ENCODE measurements at places on chromosomes 11 and 22. TPM values are rescaled to one million over a fixed set of nuclear protein-coding genes. Genes with fewer than 3 reads are reported as not detected.
A peak's percentile ranks its signal among the peaks of the same experiment; 100 is the strongest.

- no peak overlapping the region for H3K27ac ChIP-seq
- H3K4me3 ChIP-seq = no peak overlapping the region
- H3K36me3 ChIP-seq = no peaks in the 10 kb centered on the region
- no peaks in the 10 kb centered on the region for H3K4me1 ChIP-seq
- no peak for DNase-seq
These were observed 81.3 kb upstream of the TP53I11 start for GRCh38 chr11:45031912-45032519.

DNA sequence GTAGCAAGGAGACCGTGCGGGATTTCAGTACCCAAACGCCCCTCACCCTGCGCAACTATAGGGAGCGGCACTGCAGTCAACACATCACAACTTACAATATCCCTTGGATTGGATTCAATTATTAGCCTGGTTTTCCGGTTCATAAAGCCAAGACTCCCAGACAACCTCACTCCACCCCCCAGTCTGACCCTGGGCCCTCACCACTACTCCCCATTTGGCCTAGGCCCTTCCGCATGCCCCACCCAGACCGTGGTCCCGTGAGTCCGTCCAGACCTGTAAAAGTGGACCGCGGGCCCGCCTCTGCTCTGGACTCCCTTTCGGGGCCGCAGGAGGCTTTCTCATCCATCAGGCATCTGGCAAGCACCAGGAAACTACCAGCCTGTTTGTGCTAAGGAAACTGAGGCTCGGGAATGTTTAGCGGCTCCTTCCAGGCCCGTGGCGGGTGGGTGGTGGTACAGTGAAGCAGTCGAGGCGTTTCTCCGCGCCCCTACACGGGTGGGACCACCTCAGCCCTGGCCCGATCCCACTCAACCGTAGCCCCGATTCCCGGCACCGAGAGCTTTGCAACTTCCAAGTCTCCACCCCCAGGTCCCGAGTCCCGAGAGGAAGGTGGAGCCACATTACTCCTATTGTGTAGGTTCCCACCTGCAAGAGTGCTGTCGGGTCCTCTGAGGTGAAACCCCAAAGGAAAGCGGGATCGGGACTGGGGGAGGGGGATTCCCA lies 679 bp upstream of the DPP3 start:
- H3K4me3 ChIP-seq = peak overlapping the region; percentile 93
- H3K27me3 ChIP-seq = no peaks in the 10 kb centered on the region
- DNase-seq = peak; percentile 71

DNA sequence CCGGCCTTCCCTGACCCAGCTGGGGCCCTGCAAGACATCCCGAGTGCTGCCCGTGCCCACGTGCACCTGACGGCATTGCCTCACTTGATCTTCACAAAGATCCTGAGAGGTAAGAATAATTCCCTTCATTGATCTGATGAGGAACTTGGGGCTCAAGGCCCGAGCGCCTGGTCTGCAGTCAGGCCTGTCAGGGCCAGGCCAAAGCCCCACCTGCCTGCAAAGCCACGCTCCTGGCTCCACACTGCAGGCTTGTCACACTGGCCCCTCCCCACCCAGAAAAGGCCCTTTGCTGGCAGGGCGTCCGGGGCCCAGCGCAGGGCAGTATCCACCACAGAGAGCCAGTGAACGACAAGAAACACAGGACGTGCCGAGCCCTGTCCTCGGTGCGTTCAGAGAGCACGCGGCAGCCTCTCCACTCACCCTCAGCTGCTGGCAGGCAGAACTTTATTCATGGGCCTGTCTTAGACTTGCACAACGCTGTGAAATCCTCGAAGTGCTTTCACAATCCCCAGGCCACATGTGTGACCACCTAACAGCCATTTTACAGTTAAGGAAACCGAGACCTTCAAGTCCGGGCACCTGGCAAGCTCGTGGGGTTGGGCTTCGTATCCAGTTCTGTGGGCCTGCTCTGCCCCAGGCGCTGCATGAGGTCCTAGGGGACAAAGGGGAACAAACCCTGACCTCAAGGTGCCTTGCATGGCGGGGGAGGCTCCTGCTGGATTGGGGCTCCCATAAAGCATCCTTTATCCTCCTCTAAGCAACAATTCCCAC lies 14.8 kb downstream of the KIAA0930 start:
- peak; percentile 25 for DNase-seq
- H3K36me3 ChIP-seq = no peaks in the 10 kb centered on the region
- no peaks in the 10 kb centered on the region for H3K27me3 ChIP-seq
- H3K4me3 ChIP-seq = no peak overlapping the region

- DNase-seq = no peak
- H3K36me3 ChIP-seq = peaks cover 11% of the 10 kb centered on the region
- no peak overlapping the region for H3K27ac ChIP-seq
- no peaks in the 10 kb centered on the region for H3K27me3 ChIP-seq
These were observed 3.5 kb downstream of the SBF1 start for GRCh38 chr22:50471197-50471847.

DNA sequence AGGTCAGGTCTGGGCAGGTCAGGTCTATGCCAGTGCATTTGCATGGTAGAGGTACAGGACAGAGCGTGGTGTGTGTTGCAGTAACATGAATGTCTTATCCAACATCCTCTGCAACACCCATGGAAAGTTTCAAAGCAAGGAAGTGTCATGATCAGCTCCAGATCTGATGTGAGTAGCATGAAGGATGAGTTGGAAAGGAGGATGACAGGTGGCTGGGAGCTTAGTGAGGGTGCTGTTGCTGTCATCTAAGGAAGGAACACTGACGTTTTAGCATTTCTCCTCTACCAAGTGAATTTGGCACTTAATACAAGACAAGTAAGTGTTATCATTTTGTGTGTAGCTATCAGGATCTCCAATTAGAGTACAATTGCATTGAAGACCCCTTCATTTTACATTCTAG lies 65.1 kb downstream of the GRK3 start:
- no peak overlapping the region for H3K4me3 ChIP-seq

- H3K27me3 ChIP-seq = peaks cover 11% of the 10 kb centered on the region
- H3K27ac ChIP-seq = no peak overlapping the region
- no peak for DNase-seq
These were observed 28.1 kb downstream of the IGSF9B start for GRCh38 chr11:133928628-133929059.

GRCh38 chr11:66845143-66845875 lies 2.1 kb downstream of the RCE1 start:
- H3K36me3 ChIP-seq = peaks cover 16% of the 10 kb centered on the region
- H3K4me3 ChIP-seq = no peak overlapping the region
- H3K27me3 ChIP-seq = no peaks in the 10 kb centered on the region
- H3K4me1 ChIP-seq = peaks cover 28% of the 10 kb centered on the region
- no peak for DNase-seq

- peaks cover 77% of the 10 kb centered on the region for H3K4me1 ChIP-seq
- H3K4me3 ChIP-seq = peak overlapping the region; percentile 50
- no peak overlapping the region for H3K27ac ChIP-seq
- H3K36me3 ChIP-seq = no peaks in the 10 kb centered on the region
These were observed 4.0 kb upstream of the MCAM start for GRCh38 chr11:119320776-119321524.

GRCh38 chr22:22682807-22683667 lies 38.6 kb downstream of the GGTLC2 start:
- DNase-seq = no peak
- no peaks in the 10 kb centered on the region for H3K36me3 ChIP-seq
- H3K27ac ChIP-seq = no peak overlapping the region

- no peak within 1 kb of the TSS for H3K4me3 ChIP-seq
- peaks cover 2% of the 10 kb centered on the region for H3K27me3 ChIP-seq
- no peak within 1 kb of the TSS for H3K27ac ChIP-seq
- DNase-seq = no peak
- H3K4me1 ChIP-seq = no peaks in the 10 kb centered on the region
These were observed at the start of gene ALDH3B2 for GRCh38 chr11:67674442-67674871. Gene ALDH3B2 (minus strand): TSS chr11:67674623. CDS start chr11:67666935, 7,688 bp downstream.

DNA sequence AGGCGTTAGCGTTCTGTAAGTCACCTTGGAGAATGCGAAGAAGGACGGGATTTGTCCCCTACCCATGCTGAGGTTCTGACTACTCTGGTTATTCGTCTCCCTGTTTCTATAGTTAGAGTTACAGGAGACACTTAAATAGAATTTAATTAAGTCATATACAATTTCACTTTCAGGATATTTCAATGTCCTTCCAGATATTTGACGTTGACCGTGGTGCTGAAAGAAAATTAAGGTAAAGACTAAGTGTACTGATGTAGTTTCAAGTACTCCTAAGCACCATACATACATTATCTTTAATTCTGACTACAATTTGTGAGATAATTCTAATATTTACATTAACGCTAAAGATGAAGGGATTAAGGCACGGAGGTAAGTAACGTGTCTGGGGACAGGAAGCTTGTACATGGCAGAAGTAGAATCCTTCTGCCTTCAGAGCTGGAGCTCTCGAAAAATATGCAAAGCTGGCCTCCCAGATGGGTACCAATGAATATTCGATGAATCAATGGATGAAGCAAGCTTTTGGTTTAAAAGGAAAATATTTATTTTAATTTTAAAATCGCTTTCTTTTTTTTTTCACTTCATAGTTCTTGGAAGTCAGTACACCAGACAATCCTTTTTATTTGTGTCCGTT lies 539 bp upstream of the SLC36A4 start:
- DNase-seq = no peak
- peaks cover 16% of the 10 kb centered on the region for H3K4me1 ChIP-seq
- no peak overlapping the region for H3K27ac ChIP-seq
- peak overlapping the region; percentile 78 for H3K4me3 ChIP-seq

DNA sequence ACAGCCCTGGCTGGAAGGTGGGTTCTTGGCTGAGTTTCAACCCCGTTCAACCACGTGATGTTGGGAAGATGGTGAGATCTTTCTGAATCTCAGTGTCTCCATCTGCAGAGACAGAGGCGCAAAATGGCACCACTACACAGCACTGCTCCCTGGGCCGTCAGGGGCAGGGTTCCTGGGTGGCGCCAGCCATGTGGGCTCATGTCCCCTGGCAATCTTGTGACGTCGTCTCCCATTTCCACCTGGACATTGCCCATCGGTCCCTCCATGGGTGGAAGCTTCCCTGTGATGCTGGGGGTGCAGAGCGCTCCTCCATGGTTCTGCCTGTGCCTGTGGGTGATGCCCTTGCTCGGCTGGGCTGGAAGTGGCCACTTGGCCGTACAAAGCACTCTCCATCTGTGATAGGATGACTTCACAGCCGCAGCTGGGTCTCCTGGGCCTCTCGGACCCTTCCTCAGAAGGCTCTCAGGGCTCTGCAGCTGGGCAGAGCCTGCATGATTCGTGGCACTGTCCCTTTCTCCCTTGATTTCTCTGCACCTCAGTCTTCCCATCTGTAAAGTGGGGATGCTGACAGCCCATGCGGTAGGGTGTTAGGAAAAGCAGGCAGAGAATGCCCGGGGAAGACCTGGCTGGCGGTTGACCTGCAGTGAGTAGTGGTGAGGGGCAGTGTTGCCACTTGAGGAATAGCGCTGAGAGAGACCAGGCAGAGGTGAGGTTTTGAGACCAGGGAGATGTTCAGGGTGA lies 35.2 kb downstream of the SMIM38 start:
- no peaks in the 10 kb centered on the region for H3K36me3 ChIP-seq
- H3K27me3 ChIP-seq = no peaks in the 10 kb centered on the region
- no peak overlapping the region for H3K4me3 ChIP-seq
- H3K27ac ChIP-seq = no peak overlapping the region
- DNase-seq = no peak

DNA sequence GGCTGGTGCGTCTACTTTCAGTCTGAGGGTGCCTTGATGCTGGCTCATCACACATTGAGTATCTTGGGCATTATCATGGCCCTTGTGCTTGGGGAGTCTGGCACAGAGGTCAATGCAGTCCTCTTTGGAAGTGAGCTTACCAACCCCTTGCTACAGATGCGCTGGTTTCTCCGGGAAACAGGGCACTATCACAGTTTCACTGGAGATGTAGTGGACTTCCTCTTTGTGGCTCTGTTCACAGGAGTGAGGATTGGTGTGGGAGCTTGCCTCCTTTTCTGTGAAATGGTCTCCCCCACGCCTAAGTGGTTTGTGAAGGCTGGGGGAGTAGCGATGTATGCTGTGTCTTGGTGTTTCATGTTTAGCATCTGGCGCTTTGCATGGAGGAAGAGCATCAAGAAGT lies 4.9 kb downstream of the TLCD5 start:
- no peaks in the 10 kb centered on the region for H3K27me3 ChIP-seq
- no peak overlapping the region for H3K4me3 ChIP-seq
- no peak overlapping the region for H3K27ac ChIP-seq

DNA sequence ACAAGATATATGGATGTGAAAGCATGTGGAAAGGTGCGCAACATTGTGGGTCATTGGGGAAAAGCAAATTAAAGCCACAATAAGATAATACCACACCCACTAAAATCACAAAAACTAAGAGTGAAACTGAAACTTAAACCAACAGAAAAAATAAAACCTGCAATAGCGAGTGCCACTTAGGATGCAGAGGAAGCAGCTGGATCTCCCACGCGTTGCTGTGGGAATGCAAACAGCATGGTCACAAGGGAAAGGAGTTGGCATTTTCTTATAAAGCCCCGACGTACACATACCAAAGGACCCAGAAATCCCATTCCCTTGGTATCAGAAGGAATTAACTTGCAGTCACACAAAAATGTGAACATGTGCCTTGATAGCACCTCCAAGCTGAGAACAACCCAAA lies 712.0 kb downstream of the TBC1D22A start:
- no peaks in the 10 kb centered on the region for H3K27me3 ChIP-seq
- H3K4me3 ChIP-seq = no peak overlapping the region
- H3K36me3 ChIP-seq = no peaks in the 10 kb centered on the region
- no peaks in the 10 kb centered on the region for H3K4me1 ChIP-seq
- no peak overlapping the region for H3K27ac ChIP-seq
- no peak for DNase-seq

- H3K4me1 ChIP-seq = peaks cover 19% of the 10 kb centered on the region
- DNase-seq = no peak
- no peak overlapping the region for H3K27ac ChIP-seq
- H3K27me3 ChIP-seq = no peaks in the 10 kb centered on the region
These were observed 7.3 kb downstream of the SELENOM start for GRCh38 chr22:31099841-31100761.

DNA sequence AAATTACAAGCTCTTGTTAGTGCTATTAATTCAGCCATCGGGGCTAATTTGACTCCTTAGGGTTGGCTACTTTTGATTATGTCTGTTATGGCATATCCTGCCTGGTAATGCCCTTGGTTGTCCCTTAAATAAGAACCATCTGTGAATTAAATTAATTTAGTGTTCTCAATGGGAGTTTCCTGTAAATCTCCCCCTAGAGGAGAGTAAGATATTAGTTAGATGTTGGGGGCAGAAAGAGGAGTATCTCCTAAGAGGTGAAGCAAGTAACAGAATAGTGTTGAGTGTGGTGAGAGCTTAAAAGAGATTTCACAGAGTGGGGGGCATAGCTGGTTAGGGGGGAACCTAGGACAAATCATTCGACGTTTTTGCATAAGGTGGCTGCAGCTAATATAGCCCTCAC lies 1126.9 kb downstream of the JRKL start:
- H3K4me1 ChIP-seq = no peaks in the 10 kb centered on the region
- no peaks in the 10 kb centered on the region for H3K36me3 ChIP-seq
- no peaks in the 10 kb centered on the region for H3K27me3 ChIP-seq
- no peak overlapping the region for H3K4me3 ChIP-seq
- no peak overlapping the region for H3K27ac ChIP-seq

GRCh38 chr11:64382586-64382985 lies 23.6 kb downstream of the RPS6KA4 start:
- no peaks in the 10 kb centered on the region for H3K4me1 ChIP-seq
- no peak for DNase-seq
- H3K27ac ChIP-seq = no peak overlapping the region

LRRC56 gene
- total RNA-seq = 0.08 TPM

GNAZ gene
- total RNA-seq = 22.3 TPM

FAM227A gene
- 1.5 TPM for total RNA-seq

MUC2 gene
- not detected for total RNA-seq

JRKL gene
- total RNA-seq = 8.6 TPM

SLC37A2 gene
- 4.6 TPM for total RNA-seq

Measured in HepG2 (cell line).